Fibroblast of the aortic adventitia (primary cell): ENCODE measurements at places on chromosomes 12 and 14.

DNA sequence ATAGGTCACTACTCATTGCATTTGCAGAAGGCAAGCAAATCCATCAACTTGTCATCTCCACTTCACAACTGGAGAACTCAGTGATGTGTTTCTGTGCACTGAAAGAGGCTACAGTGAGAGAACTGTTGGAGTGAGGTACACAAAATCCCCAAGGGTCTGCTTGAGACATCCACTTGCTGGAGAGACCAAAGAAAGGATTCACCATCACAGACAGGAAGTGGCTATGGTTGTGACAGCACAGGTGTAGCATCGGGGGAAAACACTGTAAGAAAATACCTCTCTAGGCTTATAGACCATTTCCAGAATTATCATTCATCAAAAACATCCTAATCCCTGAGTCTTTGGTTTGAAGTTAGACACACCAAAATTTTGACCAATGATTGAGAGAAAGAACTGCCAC, 201.3 kb upstream of the OR4E1 start:
- DNase-seq, result no peak

DNA sequence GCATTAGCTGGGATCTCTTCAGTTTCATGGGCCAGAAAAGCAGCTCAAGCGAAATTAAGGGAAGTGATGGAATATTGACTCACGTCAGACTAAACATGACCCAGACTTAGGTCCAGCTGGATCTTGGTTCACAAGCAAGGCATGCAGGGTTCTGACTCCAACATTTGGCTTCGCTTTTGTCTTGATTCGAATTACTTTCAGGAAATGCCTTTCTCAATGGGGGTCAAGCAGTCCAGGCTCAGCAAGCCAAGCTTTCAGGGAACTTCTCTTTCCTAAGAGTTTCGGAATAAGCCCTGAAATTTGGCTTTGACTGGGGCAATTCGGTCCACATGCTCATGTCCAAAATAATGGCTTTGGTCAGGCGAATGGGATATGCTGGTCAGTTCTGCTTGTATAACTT, 678.7 kb upstream of the TMEM132C start:
- peak; percentile 97 for DNase-seq

DNA sequence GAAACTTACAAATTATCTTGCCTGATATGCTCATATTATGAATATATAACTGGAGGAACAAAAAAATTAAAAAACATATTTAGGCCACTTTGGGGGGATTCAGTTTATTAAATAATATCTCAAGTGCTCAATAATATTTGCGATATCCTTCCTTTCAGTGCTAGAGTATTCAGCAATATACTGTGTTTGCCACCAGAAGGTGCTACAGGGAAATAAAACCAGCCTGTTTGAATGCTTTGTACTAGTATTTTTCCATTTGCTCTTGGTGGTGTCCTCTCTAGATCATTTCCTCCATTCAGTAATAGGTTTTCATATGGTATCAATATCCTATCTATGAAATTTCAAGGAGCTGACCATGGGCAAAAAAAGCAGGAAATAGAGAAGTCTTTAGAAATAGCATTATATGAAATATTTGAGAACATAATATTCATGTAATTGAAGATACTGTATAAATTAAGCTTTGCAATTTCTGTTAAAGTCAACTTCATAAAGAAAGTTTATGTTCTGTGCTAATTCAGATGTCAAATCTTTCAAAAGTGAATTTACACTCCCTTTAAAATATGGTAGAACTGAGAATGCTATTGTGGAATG, 106.2 kb upstream of the NAV3 start:
- DNase-seq, result peak; percentile 75

DNA sequence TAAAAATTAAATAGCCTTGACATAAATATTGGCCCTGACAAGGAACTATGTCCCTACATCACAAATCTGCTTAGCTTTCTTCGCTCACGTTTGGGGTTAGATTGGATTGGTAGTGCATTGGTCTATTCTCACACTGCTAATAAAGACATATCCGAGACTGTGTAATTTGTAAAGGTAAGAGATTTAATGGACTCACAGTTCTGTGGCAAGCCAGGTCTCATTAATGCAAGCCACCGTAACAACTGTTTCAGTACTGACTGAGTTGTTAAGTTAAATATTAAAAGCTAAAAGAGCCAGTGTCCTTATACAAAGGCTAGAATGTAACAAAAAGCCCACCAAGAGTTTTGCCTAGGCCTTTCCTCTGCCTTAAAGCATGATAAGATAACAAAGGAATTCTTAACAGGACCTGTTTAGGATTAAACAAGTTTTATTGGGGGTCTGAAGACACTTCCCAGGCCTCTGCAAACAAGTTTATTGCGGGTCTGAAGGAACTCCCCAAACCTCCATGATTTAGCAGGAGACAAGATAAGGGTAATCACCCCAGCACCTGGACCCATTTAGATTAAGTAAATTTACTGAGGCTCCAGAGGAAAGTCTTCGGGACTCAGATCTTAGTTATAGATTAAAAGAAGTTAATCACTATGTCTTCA, 88.2 kb upstream of the PTGDR start:
- no peak for DNase-seq

- DNase-seq, result peak; percentile 98
These were observed at the start of gene CGRRF1 for GRCh38 chr14:54509546-54510501. CGRRF1 (plus strand) TSS chr14:54509906; CDS start chr14:54509960, 54 bp downstream.

GRCh38 chr14:89214221-89214965, 202.6 kb downstream of the FOXN3 start:
- DNase-seq, result no peak

- DNase-seq, result no peak
These were observed 902 bp downstream of the EML5 start for GRCh38 chr14:88791629-88792472.

DNA sequence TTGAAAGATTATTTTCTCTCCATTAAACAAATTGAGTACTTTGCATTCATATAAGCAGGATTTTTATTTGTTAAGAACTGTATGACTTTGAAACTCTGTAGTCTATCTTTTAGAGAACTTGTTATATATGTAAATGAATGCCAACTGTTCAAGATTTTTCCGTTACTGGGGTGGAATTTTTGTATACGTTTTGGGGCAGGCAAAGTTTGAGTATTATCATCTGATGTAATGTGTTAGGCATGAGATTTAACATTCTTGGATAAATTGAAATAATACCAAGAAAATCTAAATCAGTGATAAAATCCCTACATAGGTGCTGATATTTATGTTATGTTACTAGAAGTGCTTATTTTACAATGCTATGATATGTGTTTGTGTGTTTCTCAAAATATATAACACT, 8.4 kb downstream of the CNOT2 start:
- DNase-seq, result no peak

GRCh38 chr12:81726634-81727033, 32.5 kb downstream of the PPFIA2 start:
- no peak for DNase-seq

DNA sequence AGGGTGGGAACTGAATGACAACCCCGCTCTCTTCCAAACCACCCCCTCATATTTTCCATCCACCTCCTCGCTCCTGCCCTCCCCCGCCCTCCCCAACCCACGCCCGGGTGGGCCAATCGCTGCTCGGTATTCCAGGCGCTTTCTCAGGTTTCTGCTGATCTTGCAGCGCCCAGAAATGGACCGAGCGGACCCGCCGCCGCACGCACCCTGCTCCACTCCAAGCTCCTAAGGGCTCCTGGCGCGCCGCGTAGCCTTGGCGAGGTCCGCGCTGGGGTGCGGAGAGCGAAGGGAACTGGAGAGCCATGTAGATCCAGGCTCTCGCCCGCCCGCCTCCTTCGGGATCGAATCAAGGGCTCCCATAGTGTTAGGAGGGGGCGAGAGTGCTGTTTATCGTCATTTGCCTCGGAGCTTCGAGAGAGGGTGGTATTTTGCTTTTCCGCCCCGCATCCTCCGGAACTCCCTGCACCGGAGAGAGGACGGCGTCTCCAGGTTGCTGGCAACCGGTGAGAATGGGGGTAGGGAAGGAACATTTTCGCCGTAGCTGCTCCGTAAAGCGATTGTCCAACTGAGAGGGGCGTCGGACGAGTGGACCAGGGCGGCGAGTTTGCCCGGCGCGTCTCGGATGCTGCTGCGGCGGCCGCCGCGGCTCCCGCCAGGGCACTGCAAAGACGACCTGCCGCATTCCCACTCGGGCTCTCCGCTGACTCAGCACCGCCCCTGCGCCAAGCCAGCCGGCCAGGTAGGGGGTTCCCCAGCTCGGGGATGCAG, at the start of gene KCNA1:
TSS of gene KCNA1 (plus strand) at position 172 of the 768 bp plus-strand sequence. CDS start 1,474 bp downstream, outside the sequence.
- peak; percentile 7 for DNase-seq

GRCh38 chr12:65609359-65609771, 214.9 kb upstream of the HMGA2 start:
- peak; percentile 90 for DNase-seq

DNA sequence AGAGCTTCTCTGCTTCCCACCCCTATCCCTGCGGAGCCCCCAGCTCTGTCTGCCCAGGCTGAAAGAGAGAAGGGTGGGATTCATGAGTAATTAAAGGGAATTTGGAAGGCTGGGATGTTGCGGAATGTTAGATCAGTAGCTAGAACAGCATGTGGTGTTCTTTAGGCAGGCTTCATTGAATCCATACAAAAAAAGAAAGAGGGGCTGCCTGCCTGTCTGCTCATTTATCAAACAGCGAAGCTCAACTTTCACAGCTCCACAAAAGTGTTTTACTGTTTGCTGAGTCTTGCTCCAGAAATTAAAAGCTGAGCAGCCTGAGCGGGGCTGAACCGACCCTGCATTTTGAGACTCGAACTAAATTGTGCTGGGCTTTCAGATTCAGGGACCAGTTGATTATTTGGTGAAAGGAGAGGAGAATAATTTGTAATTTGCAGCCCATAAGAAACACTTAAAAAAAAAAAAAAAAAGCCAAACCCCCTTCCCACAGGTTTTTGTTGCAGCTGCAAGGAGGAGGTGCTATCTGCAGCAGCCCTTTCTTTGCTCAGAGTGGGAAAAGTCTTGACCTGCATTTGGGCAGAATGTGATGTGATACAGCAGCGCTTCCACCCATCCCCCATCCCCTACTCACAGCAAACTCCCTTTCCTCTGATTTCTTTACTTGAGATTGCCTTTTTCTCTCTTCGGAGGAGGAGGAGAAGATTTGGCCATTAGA, 89.7 kb downstream of the RFX4 start:
- DNase-seq, result no peak
